ENCODE measurements at places on chromosomes 5 and 9. TPM values are rescaled to one million over a fixed set of nuclear protein-coding genes. Genes with fewer than 3 reads are reported as not detected.

GRCh38 chr9:21412107-21412506, 3.2 kb downstream of the IFNA8 start:
- DNase-seq, result no peak

The ACTL7B gene
- not detected for total RNA-seq

The EQTN gene
- total RNA-seq, result not detected

DNA sequence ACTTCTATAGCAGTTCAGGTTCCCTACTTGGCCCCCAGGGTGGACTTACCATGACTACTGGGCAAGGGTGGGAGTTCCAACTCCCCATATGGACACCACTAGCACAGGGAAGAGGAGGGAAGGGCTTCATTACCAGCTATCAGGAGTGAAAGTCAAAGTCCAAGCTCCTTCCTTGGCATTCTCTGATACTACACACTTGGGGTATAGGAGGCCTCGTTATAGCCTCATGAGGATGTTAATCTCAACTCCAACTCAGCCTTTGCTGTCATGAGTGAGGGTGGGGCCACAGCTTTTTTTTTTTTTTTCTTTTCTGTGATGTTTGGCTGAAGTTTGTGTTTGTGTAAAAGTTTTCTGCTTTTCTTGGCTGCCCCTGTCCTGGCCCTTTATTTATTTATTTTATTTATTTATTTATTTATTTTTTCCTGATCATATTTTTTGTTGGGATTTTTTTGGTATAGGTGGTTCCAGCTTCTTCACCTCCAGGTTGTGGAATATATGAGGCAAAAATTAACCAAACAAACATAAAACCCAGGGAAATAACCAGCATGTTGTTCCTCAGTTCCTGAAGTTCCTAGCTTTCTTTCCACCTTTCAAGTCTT, 8.7 kb downstream of the GARIN3 start:
- DNase-seq, result no peak

The IFNA13 gene
- not detected for total RNA-seq

- DNase-seq, result peak; percentile 89
Measured at GRCh38 chr9:13665418-13666066, 386.1 kb upstream of the MPDZ start.

GRCh38 chr5:137627293-137627692, 108.6 kb downstream of the KLHL3 start:
- no peak for DNase-seq

DNA sequence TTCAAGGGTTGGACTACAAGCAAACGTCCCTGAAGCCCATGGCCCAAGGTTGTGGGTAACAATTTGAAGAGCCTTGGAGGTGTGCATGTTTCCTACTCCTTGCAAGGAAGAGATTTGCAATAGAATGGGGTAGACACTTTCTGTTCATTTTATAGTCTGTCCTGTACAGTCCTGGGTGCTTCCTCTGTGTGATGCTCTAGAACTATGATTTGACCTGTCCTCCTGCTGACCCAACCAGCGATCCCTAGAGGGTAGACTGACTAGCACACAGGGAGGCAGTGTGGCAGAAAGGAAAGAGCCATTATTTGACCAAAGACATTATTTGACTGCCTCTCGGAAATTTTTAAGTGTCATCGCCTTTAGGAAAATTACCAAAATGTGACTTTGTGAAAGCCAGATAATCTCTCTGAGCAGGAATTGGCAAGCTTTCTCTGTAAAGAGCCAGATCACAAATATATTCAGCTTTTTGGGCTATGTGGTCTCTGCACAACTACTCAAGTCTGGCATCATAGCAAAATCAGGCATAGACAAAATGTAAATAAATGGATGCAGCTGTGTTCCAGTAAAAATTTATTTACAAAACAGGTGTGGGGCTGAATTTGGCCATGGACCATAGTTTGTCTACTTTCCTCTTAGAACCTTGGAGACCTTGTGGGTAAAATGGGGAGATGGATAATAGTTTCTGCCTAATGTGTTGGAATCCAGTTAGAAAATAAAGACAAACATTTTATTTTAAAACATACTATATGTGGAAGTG, 106.8 kb downstream of the DMRT2 start:
- no peak for DNase-seq

- DNase-seq, result no peak
Measured at GRCh38 chr9:101880846-101881245, 142.4 kb upstream of the GRIN3A start.

- no peak for DNase-seq
Measured at GRCh38 chr5:40480392-40480791, 199.3 kb upstream of the PTGER4 start.

- DNase-seq, result no peak
Measured at GRCh38 chr9:3858961-3859360, 333.2 kb upstream of the RFX3 start.

DNA sequence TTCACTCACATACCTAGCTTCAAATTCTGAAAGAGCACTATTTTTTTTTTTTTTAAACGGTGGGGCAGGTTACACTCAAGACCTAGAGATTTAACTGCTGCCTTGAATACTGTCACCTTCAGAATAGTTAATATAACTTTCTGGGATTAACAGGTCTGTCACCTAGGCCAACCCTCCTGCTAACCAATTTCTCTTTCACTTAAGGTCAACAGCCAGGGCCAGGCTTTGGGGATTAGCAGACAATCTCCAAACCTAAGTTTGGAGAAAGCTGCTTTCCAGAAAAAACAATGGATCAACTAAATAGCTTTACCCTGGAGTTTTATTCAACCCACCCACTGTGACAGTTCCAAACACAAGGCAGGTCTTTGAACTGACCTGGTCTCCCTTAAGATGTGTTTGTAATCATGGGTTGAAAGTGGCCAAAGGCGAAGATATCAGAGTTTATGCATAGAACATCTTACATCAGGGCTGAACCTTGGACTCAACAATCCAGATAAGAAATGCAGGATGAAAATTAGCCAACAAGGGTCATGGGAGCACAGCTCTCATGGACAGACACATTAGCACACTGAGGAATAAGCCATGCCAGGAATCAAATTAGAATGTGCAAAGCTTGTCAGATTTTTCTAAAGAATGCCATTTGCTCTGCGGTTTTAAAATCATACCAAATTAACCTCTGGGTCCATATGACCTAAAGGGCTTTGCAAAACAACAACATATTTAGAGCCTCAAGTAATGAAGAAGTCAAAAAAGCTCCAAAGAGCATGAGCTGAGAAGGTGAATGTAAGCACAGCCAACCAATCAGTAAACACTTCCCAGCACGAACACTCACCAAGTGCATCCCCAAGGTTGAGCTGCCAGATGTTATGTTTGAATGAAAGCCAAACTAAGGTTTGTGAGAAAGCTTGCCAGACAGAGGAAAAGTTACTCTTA, 538.5 kb upstream of the DMAC1 start:
- peak; percentile 32 for DNase-seq

The TMEM141 gene
- total RNA-seq, result 93.0 TPM

The SLC6A18 gene
- total RNA-seq, result not detected

GRCh38 chr5:157630341-157630740, 21.9 kb downstream of the SOX30 start:
- no peak for DNase-seq

DNA sequence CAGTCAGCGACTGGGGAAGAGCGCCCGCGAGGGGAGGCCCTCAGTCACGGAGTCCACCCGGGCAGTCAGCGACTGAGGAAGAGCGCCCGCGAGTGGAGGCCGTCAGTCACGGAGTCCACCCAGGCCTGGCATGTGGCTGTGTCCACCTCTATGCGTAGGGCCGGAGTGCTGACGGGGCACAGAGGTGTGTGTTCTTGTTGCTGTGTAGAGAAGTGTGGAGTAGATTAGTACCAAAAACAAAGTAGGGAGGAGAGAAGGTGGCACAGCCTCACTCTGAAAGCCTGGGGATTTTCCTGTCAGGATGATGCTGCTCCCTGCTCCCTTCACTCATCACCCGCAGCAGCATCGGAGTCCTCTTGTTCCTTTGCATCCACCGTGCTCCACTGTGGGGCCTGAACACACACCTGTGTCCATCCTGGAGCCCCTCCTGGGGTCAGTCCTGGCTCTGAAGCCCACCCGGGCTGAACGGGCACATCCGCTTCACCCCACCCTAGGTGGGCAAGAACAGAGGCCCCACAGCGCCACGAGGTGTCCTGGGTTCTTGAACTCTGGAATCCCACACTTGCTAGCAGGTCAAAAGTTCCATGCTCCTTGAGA, 37.9 kb downstream of the AHRR start:
- DNase-seq, result no peak

The ZNF483 gene
- total RNA-seq, result 0.21 TPM

The AQP7 gene
- 0.97 TPM for total RNA-seq

DNA sequence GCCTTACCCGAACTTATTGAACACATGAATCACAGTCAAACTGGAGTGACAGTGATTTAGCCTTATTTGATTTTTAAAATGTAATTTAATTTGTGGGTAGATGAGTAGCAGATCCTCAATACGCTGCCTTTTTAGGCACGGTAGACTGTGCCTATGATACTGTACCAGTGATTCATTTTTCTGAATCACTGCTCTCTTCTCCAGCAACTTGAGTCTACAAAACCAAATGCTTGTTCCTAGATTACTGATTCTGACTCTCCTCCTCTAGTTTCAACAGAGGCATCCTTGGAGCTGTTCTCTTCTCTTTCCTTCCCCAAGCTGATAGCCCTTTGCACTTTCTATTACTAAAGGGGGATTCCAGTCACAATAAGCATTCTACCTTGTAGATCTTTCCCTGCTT, 94.3 kb upstream of the IL7R start:
- no peak for DNase-seq

GRCh38 chr9:38412751-38413150, 11.5 kb downstream of the IGFBPL1 start:
- no peak for DNase-seq

GRCh38 chr5:132771503-132771998, 5.5 kb downstream of the SEPTIN8 start:
- DNase-seq, result no peak

The ANKRD18B gene
- total RNA-seq, result 0.75 TPM

GRCh38 chr5:140710899-140711552, 10.8 kb downstream of the ZMAT2 start:
- DNase-seq, result peak; percentile 94

DNA sequence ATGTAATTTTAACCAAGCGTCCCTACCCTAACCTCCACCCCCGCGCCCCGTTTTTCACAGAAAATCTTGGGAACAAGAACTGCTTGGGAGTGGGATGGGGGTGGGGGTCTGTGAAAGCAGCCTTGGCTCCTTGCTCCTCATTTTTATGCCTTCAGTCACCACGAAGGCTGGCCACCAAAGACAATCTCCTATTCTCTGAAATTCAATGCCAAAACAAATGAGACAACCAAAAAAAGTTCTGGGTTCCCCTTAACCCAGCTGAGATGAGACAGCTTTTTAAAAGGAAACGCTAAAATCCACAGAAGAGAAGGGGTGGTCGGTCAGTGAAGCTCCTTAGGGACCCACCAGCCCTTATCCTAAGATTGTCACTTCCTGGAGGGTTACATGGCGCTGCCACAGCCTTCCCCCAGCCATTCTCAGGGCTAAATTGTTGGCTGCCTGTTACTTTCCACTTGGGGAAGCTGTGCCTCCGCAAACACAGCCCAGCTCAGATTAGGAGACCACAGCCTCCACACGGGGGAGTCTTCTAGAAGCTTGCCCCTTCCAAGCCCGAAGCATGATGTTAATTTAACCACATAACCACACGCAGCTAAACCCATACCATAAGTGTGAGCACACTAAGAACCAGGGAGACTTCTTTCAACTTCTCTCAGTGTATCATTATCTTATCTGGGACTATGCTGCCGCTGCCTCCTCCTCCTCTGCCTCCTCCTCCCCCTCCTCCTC, 136.3 kb downstream of the FOXD1 start:
- DNase-seq, result peak; percentile 95

- no peak for DNase-seq
Measured at GRCh38 chr5:3305432-3305831, 290.2 kb upstream of the IRX1 start.

DNA sequence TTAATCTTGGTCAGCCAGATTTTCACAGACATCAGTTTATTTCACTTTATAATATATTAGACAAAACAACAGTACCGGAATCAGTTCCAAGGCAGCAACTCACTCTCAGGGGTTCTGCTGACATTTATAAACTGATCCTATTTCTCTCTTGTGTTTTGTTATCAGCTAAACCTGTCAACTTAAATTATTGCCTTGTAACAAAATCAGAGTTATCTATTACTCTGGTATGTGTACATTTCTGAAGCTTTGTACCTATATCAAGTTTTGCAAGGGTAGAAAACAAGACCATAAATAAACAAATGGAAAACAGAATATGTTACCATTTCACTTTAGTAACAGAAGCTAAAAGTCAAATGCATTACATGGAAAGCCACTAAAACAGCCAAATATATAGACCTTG, 122.1 kb downstream of the SIL1 start:
- DNase-seq, result no peak

GRCh38 chr9:18639911-18640310, 166.0 kb downstream of the ADAMTSL1 start:
- no peak for DNase-seq

DNA sequence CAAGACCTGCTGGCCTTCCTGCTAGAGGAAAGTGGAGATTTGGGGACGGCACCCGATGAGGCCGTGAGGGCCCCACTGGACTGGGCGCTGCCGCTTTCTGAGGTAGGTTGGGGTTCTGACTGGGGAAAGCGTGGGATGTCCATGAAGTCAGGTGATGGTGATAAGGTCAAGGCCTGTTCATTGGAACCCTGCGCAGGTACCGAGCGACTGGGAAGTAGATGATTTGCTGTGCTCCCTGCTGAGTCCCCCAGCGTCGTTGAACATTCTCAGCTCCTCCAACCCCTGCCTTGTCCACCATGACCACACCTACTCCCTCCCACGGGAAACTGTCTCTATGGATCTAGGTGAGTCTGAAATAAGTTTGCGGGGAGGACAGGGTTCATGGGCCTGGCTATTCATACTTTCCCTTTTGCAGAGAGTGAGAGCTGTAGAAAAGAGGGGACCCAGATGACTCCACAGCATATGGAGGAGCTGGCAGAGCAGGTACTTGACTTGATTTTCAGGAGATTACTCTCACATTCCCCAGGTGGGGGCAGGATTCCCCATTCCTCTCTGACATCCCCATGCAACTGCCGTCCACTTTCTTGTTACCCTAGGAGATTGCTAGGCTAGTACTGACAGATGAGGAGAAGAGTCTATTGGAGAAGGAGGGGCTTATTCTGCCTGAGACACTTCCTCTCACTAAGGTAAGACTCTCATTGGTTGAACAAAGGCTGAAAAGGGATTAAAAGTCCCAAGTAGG, 505 bp downstream of the CREB3 start:
- DNase-seq, result peak; percentile 65

- DNase-seq, result no peak
Measured at GRCh38 chr9:123418506-123418905, 62.5 kb downstream of the CRB2 start.

GRCh38 chr5:143748516-143748915, 63.4 kb upstream of the HMHB1 start:
- DNase-seq, result no peak

- peak; percentile 19 for DNase-seq
Measured at GRCh38 chr9:110742741-110743371, 74.3 kb downstream of the MUSK start.

DNA sequence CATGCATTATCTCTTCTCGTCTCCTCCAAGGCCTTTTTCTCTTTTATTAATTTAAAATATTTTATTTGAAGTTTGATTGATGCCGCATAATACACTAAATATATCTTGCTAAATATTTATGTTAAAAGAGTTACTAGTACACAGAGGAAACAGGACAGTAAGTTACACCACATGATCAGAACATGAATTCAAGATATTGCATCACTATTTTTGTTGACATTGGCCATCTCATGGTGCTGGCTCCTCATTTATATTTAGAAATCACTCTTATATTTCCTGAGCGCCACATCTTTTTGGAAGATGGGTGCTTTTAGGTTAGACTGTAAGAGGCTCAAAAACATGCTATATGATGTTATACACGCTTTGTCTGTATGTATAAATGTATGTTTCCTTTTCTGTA, 23.0 kb downstream of the SPEF2 start:
- no peak for DNase-seq

All from H4 (cell line).